ENCODE measurements at places on chromosomes 7 and 10. TPM values are rescaled to one million over a fixed set of nuclear protein-coding genes. Genes with fewer than 3 reads are reported as not detected.

Gene GTF2IRD1
- not detected for polyA plus RNA-seq

Gene MYH16
- not detected for polyA plus RNA-seq

Gene TRDMT1
- 5.8 TPM for polyA plus RNA-seq

Gene ASZ1
- polyA plus RNA-seq = not detected

Gene IDI2
- polyA plus RNA-seq = not detected

Gene GCK
- 0.64 TPM for polyA plus RNA-seq

Gene CYTH3
- 3.8 TPM for polyA plus RNA-seq

Gene NUTM2A
- 0.05 TPM for polyA plus RNA-seq

Gene CACNB2
- 0.80 TPM for polyA plus RNA-seq

Gene JCAD
- polyA plus RNA-seq = not detected

Measured in CD4-positive, CD25-positive, alpha-beta regulatory T cell (primary cell).